ENCODE measurements at places on chromosomes 6 and 20. TPM values are rescaled to one million over a fixed set of nuclear protein-coding genes. Genes with fewer than 3 reads are reported as not detected.

The CTAGE9 gene
- 0.09 TPM for total RNA-seq

The PCSK2 gene
- total RNA-seq: 2.6 TPM

The CTCFL gene
- 0.17 TPM for total RNA-seq

The FOXS1 gene
- 1.6 TPM for total RNA-seq

The SYCP2L gene
- total RNA-seq: 0.37 TPM

The PAX1 gene
- total RNA-seq: not detected

The SPEF1 gene
- total RNA-seq: 0.75 TPM

The SLC35F1 gene
- 1.1 TPM for total RNA-seq

The F13A1 gene
- 55.1 TPM for total RNA-seq

The APOM gene
- 2.2 TPM for total RNA-seq

The SLC25A27 gene
- total RNA-seq: 28.9 TPM

The FOXF2 gene
- total RNA-seq: 3.6 TPM

The GLP1R gene
- total RNA-seq: 0.06 TPM

The IP6K3 gene
- 0.26 TPM for total RNA-seq

The SLC35D3 gene
- not detected for total RNA-seq

The SIRPD gene
- total RNA-seq: 0.40 TPM

The E2F3 gene
- total RNA-seq: 7.7 TPM

The RAET1G gene
- 0.52 TPM for total RNA-seq

The UBE2C gene
- total RNA-seq: 2.9 TPM

The HFE gene
- 19.1 TPM for total RNA-seq

The MCM3 gene
- total RNA-seq: 32.2 TPM

The MRPL14 gene
- 30.7 TPM for total RNA-seq

The NMBR gene
- not detected for total RNA-seq
